Activated CD8-positive, alpha-beta memory T cell treated with anti-CD3 and anti-CD28 coated beads, Interleukin-2, amount 50 U/mL, for 4 hours (primary cell): ENCODE measurements at places on chromosomes 6 and 20.
A peak's percentile ranks its signal among the peaks of the same experiment; 100 is the strongest.

DNA sequence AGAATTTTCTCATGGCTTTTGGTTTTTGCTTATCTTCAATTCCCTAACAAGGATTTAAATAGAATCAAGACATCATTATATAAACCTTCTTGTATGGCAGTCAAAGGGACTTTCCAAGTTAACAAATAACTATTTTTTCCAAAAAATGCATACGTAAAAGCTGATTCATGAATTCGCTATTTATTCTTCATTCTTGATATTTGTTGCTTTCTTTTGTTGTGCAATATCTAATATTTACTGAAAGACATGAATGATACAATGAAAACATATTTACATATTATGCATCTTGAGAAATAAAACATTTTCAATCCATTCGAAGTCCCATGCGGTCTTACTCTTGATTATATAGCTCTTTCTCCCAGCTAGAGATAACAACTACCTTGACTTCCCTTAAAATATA, 47.0 kb upstream of the SPTLC3 start:
- no peak for DNase-seq

DNA sequence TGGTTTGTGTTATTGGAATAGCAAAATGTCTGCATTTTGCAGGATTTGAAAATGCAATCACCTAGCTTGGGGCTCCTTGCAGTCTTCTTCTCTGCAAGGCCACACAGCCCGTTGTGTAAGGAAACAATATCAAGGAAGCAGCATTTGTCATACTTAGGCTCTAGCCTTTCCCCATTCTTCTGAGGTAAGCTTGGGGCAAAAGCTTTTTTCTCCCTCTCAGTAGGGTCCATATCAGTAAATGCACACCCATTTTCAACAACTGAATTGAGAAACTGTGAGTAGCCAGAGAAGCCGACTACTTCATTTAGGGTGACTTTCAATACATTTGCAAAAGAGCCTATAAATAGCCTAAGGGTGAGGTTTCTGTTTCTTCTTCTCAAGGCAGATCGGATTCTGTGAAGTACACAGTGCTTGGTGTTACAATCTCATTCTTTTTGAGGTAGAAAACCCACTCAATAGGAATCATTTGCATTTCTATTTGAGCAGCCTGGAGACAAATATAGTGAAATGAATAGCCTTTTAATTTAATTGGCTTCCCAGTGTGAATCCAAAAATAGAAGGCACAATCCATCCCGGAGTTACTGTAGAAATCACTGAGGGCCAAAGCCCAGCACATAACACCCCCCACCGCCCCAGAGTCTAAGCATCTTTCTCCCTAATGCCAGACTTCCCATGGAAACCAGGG, 61.8 kb downstream of the BTBD3 start:
- no peak for DNase-seq

DNA sequence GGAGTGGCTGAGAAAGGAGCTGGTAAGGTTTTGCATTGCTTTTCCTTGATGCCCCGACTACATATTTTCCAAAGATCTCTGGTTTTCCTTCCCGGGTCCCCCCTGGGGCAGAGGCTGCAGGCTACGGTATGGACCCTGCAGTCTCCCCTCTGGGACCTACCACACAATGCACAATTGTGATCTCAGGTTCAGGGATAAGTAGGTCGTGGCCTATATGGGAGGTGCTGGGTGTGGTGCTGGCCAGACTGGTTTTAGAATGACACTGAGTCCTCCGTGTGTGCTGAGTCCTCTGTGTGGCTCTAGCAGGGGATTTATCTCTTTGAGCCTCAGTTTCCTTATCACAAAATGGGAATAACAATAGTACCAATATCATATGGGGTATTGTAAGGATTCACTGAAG, 376 bp downstream of the C20orf202 start:
- DNase-seq = no peak

DNA sequence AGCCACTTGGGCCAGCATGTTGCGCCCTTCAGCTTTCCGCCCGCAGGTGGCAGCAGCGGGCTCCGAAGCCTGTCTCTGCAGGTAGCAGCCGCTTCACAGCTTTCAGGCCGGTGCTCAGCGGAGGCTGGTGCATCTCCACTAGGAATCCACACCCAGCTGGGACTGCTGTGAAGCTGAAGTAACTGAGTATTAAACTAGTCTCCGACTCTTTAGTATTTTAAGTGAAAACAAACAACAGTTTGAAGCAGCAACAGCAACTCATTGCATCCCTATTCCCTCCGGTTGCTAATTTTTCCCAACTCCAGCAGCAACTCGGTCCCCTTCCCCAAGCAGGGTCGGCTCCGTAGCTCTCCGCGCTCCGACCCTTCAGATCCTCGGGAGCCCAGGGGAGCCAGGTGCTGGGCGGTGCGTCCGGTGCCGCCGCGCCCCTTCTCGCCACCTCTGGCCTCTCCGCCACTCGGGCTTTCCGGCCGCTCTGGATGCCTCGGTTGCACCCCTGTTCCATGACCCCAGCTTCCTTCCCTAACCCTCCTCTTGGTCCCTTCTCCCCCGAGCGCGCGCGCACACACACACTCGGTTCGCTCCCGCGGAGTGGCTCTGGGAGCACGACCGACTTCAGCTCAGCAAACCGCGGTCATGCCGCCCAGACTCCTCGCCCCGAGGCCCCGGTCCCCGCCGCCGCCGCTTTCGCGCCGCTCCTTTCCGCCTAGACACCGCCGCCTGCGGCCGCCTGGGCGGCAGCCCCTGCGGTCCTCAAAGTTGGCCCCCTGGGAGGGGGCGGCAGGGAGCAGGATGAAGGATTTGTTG, 765 bp upstream of the NKAIN2 start:
- peak; percentile 42 for DNase-seq

GRCh38 chr6:12935637-12936036, 219.1 kb downstream of the PHACTR1 start:
- no peak for DNase-seq

GRCh38 chr6:14075095-14075503, 42.5 kb upstream of the CD83 start:
- no peak for DNase-seq
